ENCODE measurements at places on chromosomes 11 and 22. TPM values are rescaled to one million over a fixed set of nuclear protein-coding genes. Genes with fewer than 3 reads are reported as not detected.
A peak's percentile ranks its signal among the peaks of the same experiment; 100 is the strongest.

Gene ACRV1
- total RNA-seq = not detected

Gene LYVE1
- not detected for total RNA-seq

Gene HBE1
- not detected for total RNA-seq

Gene ANO3
- not detected for total RNA-seq

Gene LRRN4CL
- total RNA-seq = 0.21 TPM

Gene KRTAP5-11
- total RNA-seq = not detected

Gene IL18BP
- total RNA-seq = 6.9 TPM

Gene CHRDL2
- not detected for total RNA-seq

Gene OR51B2
- total RNA-seq = not detected

Gene ESRRA
- total RNA-seq = 46.9 TPM

Gene OAF
- total RNA-seq = 3.0 TPM

GRCh38 chr11:35822815-35823495 is 120.9 kb upstream of the LDLRAD3 start:
- DNase-seq = no peak

DNA sequence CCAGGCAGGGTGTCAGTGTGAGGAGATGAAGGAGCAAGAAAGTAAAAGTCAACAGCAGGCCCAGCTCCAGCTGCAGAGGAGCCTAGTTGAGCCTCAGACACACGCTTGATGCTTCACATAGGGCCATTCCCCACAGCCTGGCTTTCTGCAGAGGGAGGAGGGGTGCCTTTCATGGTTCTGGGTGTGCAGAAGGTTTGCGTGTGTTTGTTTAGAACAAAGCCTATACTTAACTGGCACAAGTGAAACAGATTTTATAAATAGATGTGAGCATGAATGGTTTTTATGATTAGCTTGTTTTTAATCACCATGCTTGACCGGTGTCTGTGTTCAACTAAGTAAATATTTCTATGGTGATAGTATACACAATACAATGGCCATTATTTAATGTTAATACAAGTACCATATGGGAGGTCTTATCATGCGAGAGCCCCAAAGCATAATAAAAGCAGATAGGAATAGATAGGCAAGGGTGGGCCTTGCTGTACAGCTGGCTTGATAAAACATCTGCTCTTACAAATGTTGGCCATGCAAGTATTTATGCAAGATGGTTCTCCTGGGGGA is 290.2 kb downstream of the ETS1 start:
- DNase-seq = no peak

DNA sequence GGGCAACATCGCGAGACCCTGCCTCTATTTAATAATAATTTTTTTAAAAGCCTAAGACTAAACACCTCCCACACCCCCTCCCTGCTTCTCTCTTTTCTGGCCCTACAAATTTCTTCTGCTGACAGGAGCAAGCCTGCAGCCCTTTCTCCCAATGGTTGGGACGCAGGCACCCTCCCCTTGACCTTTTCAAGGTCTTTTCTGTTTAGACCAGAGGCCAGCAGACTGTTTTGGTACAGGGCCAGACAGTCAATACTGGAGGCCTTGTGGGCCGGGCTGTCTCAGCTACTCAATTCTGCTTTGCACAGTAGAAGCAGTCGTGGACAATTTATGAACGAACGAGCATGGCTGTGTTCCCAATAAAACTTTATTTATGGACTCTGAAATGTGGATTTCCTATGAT is 92.3 kb downstream of the SCN3B start:
- DNase-seq = no peak

GRCh38 chr11:61000426-61000825 is 28.9 kb downstream of the CD6 start:
- DNase-seq = no peak

DNA sequence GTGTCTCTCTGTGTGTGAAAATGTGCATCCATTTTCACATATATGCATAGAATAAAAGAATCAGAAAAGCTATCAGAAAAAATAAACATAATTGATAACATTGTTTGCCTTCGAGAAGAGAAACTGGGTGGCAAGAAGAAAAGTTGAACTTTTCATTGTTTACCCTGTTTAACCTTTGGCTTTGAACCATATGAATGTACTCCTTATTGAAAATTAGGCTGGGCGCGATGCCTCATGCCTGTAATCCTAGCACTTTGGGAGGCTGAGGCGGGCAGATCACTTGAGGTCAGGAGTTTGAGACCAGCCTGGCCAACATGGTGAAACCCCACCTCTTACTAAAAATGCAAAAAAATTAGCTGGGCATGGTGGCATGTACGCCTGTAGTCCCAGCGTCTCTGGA is 11.9 kb upstream of the OR9Q1 start:
- no peak for DNase-seq

DNA sequence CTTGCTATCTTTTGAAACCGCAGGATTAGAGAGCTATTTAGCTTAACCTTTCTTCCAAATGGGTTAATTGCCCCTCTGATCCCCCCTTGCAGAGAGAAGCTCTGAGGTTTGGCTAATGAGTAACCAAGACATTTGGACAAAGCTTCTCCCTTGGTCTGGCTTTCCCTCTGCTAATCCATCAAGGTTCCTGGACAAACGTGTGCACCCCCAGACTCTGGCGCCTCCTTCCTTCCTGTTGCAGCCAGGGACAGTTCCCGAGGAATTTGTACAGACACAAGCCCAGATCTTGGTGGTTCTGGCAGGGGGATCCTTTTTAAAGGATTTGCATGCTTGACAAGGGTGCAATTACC is 1.6 kb downstream of the KIAA1671 start:
- DNase-seq = no peak

DNA sequence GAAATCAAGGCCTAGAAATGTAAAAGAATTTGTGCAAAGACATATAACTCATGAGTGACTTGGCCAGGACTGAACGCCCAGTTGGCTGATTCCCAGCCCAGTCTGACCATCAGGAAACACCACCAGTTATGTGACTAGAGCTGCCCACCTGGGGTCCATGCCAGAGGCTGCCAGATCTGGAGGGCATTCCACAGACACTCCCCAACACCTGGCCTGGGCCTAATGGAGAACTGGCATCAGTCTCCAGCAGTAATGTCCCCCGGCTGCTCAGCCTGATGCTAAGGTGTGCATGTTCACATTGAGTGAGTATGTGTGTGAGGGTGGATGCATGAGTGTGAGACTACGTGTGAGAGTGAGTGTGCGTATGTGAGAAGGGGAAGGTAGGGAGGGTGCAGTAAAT is 15.7 kb downstream of the PLAAT3 start:
- DNase-seq = no peak

GRCh38 chr11:128964463-128964930 is 21.8 kb upstream of the TP53AIP1 start:
- DNase-seq = no peak

DNA sequence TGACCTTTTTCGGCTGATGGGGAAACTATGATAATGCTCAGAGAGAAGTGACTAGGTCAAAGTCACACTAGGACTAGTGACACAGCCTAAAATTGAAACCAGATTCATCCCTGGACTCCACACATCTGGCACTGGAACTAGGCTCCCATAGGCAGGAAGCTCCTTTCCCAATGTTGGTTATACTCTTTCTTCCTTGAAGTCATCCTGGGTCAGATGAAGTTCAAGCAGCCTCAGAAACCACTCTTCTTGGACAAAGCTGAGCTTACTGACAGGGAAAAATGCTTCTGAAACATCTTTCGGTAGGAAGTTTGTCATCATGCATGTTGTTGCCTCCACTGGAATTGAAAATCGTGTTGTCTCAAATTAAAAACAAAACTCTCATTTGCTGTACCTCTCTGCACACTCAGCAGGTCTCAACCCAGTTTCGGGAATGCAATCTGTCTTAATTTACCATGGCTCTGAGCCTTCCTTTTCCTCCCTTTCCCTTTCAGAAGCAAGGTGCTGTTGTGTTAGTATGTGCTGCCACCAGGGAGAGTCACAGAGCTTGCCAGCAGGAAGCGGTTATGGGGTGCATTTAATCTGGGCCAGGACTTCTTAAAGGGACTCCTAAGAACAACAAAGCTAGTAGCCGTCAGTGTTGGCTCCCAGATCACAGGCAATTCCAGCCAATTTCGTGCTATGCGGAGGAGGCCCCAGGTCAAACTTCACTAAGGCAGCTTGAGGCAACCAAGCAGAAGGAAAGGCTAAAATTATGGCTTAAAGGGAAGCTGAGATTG is 384.8 kb downstream of the TENM4 start:
- no peak for DNase-seq

DNA sequence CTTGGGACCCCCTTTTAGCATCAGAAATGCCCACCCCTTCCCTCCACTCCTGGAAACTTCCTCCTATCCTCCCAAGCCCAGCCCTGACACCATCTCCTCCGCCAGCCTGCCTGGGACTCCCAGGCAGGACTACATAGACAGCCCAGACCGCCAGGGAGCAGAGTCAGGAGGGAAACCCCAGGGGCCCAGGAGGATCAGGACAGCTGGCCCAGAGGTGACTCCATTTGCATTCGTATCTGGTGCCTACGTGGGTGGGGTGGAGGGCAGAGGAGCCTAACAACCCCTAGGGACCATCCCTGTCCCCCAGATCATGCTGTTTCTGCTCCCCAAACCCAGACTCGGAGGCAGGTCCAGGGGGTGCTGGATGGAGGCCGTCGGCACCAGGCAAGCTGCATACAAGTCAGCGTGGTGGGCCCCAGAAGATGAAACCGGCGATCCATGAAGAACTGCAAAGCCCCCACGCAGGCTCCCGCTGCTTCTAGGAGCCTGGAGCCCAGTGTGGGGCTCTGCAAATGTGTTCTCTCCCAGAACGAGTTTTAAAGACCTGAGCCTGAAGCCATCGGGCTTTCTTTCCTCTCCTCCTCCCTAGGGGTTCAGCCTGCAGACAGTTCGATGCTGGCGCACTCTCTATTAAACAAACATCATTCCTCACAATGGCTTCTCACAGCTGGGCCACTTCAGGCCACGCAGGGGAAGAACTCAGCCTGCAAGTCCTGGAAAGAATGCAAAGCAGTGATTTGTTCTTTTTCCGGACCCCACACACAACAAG is 1506.8 kb downstream of the BRD1 start:
- no peak for DNase-seq

- no peak for DNase-seq
Measured at GRCh38 chr22:27407369-27407985, 394.1 kb downstream of the MN1 start.

- no peak for DNase-seq
Measured at GRCh38 chr11:132858223-132858622, 674.1 kb downstream of the OPCML start.

DNA sequence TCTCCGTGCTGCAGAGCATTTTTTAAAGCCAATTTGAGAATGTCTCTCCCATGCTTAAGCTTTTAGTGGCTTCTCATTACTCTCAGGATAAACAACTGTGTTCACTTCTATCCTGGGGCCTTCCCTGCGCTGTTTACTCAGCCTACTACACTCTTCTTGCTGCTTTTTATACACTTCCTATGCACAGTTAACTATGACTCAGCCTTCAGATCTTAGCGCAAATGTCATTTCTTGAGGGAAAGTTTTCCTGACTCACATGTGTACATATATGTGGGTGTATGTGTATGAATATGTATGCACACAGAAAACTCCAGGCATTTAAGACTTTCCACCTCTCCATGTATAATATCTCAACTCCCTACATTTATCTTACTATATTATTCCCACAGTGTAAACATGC is 9.8 kb downstream of the THAP12 start:
- DNase-seq = peak; percentile 19

GRCh38 chr22:23403152-23403719 is 176.9 kb downstream of the IGLL1 start:
- no peak for DNase-seq

- DNase-seq = no peak
Measured at GRCh38 chr22:47738472-47739013, 976.1 kb downstream of the TBC1D22A start.

- no peak for DNase-seq
Measured at GRCh38 chr11:73426219-73426850, 50.1 kb downstream of the RELT start.

DNA sequence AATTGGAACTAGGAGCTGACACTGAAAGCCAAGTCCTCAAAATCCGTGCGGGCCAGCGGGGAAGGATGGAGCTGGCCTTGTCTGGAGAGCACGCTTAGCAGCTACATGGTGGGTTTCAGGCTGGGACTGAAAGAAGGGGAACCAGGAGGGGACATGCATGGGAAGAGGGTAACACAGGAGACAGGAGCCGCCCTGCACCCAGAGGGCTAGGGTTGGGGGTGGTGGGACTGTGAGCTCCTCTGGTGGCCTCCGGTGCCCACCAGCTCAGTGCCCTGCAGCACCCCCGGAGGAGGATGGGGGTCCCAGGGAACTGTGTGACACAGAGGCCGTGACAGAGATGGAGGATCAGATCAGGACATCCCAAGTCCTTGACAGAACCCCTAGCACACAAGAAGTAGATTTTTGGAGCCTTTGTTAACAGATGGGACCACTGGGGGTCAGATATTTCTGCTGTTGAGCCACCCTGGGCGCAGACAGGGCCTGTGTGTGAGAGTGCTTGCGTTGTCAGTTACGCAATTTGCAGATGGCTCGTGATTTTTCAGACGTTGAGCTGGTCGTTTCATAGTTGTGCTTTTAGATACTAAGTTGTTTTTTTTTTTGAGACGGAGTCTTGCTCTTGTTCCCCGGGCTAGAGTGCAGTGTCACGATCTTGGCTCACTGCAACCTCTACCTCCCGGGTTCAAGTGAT is 21.3 kb upstream of the GRAMD4 start:
- no peak for DNase-seq

DNA sequence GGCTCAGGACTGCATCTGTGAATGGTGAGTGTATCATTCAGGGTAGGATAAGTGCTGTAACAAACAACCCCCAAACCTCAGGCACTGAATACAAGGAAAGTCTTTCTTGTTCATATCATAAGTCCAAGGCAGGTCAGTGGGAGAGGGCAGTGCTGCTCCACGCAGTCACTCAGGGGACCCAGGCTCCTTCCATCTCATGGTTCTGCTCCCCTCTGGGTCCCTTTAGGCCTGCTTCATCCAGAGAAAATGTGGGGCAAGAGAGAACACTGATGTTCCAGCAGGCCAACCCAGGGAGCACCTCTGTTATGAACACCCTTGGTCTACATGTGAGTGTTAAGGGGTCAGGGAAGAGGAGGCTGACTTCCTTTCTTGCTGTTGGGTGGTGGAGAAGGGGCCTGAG is 187.8 kb downstream of the CHST1 start:
- DNase-seq = no peak

DNA sequence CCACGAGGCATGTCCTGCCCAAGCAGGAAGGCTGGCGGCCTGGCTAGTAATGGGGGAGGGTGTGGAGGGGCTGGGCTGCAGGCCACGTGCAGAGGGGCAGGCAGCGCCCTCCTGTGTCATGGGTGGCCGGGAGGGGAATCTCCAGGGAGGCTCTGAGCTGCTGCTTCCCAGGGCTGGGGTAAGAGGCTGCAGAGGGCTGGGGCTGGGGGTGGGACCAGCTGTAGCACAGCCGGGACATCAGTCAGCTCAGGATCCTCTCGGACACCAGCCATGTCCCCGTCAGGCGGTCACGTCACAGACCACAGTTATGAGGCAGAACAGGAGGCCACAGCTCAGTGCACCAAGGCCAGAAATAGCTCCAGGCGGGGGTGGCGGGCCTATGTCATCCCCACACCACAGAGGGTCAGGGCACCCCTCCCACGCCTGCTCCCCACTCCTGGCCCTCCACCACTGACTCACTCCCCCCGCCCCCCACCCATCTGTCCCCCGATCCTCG is 21.1 kb downstream of the RTN4R start:
- no peak for DNase-seq

DNA sequence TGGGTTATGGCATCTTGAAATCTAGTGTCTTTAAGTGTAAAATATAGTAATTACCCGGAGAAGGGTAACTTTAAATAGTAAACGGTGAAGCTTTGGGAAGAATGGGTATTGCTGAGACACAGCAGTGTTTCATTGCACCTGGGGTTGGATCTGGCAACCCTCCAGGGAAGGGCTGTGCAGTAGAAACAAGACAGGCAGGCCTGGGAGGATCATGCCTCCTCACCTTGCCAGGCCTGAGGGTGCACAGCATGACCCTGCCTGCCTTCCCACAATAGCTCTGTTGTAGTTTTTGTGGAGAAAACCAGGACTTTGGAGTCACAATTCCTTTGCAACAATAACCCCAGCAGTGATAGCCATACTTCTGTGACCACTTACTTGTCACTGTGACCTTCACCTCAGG is 64.6 kb upstream of the ADSL start:
- DNase-seq = no peak
